ENCODE measurements at places on chromosomes 2 and 18.

DNA sequence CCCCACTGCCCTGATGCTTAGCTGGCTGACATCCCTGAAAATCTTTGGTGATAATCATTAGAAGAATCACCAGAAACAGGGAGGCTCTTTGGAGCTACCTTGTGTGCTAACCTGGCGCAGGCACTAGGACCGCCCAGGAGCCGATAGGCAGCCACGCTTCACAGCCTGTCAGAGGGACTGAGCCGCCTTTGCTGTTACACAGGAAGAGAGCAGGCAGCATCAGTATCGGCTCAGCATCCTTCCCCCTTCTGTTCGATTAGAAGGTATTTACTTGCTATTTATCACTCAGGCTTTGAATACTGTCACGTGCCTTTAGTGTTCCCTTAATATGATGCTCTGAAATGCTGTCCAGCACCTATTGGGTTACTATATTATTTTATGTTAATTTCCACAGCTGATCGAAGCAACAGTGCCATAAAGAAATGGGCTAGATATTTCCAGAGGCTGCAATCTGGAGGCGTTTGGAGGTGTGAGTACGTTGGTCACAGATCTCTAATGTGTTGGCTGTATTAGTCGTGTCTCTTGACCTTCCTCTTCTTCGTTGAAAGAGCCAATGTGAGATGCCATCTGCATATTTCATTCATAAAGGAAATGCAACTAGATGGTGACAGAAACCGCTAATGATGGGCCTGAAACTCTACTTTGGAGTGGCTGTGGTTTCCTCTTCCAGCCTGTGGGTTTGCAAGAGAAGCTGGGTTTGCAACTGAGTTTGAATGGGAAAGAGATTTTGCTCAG lies 110.4 kb upstream of the RAB27B start:
- peak; percentile 34 for DNase-seq

GRCh38 chr18:28522236-28522635 lies 345.3 kb upstream of the CDH2 start:
- DNase-seq = no peak

GRCh38 chr2:197035002-197035401 lies 108.5 kb upstream of the PGAP1 start:
- DNase-seq = no peak

GRCh38 chr18:5943514-5943913 lies 48.2 kb upstream of the TMEM200C start:
- DNase-seq = no peak

GRCh38 chr2:46329803-46330775 lies 32.9 kb downstream of the EPAS1 start:
- DNase-seq = no peak

- DNase-seq = no peak
Measured at GRCh38 chr2:238459081-238459629, 32.4 kb downstream of the ASB1 start.

DNA sequence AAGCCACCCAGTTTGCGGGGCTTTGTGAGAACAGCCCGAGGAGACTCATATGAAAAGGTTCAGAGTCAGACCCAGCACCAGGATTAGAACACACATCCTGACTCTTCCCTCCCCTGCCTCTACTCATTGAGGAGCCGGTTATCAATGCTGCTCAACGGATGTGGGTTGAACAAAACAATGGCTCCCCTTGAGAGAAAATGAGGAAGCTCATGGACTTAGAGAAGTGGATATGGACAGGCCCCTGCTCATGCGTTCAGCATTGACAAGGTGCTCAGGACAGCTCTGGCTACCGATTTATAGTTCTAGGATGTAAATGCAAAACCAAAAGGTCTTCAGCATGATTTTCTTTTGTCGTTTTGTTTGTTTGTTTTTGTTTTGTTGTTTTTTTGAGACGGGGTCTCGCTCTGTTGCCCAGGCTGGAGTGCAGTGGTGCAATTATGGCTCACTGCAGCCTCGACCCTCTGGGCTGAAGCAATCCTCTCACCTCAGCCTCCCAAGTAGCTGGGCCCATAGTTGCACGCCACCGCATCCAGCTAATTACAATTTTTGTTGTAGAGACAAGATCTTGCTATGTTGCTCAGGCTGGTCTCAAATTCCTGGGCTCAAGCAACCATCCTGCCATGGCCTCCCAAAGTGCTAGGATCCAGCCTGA lies 32.0 kb upstream of the AGAP1 start:
- DNase-seq = no peak

DNA sequence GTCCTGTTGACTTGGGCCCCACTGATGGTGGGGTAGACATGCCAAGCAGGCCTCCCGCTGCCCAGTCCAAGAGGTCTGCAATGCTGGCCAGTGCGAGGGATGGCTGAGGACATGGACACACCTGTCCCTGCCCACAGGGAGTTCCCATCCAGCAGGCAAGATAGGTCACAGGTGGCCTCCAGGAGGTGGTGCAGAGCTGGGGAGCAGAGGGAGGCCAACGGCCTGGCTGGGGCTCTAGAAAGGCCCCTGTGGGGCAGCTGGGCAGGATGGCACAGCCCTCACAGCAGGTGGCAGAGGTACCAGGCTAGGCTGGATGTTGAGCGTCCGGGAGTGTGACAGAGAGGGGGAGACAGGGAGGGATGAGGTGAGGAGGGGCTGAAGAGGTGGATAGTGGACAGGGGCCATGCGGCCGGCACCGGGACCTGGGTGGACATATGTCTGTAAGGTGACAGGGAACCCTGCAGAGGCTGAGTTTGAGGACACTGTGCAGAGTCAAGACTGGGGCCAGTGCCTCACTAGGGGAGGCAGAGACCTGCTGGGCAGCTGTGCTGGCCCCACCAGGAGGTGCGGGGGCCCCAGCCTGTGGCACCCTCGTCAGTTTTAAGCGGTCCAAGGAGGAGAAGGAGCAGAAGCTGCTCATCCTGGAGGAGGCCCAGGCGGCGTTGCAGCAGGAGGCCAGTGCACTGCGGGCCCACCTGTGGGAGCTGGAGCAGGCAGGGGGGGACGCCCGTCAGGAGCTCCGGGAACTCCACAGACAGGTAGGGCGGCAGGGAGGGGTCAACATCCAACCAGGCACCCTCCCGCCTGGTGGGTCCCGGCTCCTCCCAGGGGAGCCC lies 34.3 kb upstream of the SNED1 start:
- no peak for DNase-seq

- no peak for DNase-seq
Measured at GRCh38 chr2:153394686-153395085, 83.9 kb downstream of the RPRM start.

GRCh38 chr18:598124-598589 lies 1.4 kb downstream of the CLUL1 start:
- no peak for DNase-seq

DNA sequence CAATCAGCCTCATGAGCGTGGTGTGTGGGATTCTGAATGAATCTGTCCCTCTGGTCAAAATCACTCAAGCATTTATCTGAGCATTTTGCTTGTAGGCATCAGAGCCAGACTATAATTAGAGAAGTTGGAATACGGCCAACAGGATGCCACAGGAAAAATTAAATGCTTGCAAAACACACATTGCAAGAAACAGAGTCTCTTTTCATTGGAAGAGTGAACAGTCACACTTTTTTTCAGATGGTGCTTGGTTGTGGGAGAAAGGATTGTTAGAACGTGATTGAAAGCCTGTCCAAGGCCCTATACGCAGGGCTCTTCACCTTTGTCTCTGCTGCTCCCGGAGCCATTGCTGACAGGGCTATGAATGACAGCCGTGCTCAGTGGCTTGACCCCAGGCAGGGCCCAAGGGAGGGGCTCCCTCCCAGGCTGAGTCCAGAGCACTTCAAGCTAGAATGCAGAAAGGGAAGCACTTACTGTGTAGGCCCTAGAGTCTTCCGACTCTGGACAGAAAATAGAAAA lies 59.8 kb downstream of the SNTG2 start:
- DNase-seq = no peak
